Lower leg skin (tissue), 4 donors: ENCODE measurements at places on chromosomes 2 and 18. TPM values are rescaled to one million over a fixed set of nuclear protein-coding genes. Genes with fewer than 3 reads are reported as not detected.

Gene TXNDC2
- total RNA-seq: 0.06 TPM

Gene PROKR1
- total RNA-seq: not detected

GRCh38 chr2:113901943-113902342 is 12.1 kb downstream of the ACTR3 start:
- no peak for DNase-seq

- DNase-seq: no peak
These were observed 89.4 kb upstream of the EML6 start for GRCh38 chr2:54634021-54634420.

DNA sequence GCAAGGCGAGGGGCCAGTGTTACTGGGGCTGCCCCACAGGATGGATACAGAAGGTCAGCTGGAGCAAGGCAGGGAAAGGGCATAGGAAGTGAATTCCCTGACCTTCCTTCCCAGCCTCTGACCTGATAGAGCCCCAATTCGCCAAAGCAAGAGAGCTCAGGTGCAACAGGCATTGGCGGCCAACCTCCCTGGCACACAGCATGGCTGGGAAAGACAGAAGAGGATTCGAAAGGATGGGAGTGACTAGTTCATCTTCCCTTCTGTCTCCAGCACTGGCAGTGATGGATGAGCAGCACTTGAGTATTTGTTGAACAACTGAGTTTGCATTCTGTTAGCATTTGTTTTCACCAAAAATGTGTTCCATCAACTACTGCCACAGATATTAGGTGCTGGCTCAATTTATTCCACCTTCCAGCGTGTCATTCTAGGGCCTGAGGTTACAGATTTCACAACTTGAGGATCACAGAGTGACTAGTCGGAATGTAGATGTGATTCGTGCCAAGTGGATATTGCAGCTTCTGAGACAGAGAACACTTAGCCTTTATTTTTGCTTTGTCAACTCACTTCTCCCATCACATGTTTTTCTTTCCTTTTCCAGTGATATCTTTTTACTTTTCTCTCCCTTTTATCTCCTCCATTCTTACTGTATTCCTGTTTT is 6.2 kb downstream of the COPS8 start:
- peak; percentile 74 for DNase-seq
